ENCODE measurements at places on chromosomes 3 and 15.

- H3K4me1 ChIP-seq = no peaks in the 10 kb centered on the region
- DNase-seq = no peak
These were observed 72.6 kb downstream of the NAALADL2 start for GRCh38 chr3:174931473-174932353.

DNA sequence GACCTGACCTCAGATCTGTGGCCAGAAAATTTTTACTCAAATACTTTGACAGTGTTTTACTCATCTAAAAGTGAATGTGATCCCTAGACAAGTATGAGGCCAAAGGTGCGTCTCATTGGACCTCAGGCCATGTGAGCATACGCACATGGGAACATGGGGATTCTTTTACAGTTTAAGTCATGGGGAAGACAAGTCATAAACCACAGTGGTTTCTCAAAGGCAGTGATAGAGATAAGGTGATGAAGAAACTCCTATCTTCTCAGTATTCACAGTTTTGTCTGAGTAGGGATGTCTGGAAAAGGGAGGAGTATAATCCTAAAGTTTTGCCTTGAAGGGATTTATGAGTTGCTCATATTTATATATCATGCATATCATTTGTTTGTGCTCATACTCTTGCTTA lies 173.8 kb downstream of the FNDC3B start:
- DNase-seq = no peak
- peak overlapping the region; percentile 26 for H3K27ac ChIP-seq
- no peak overlapping the region for H3K4me3 ChIP-seq
- H3K27me3 ChIP-seq = no peaks in the 10 kb centered on the region
- H3K4me1 ChIP-seq = no peaks in the 10 kb centered on the region

DNA sequence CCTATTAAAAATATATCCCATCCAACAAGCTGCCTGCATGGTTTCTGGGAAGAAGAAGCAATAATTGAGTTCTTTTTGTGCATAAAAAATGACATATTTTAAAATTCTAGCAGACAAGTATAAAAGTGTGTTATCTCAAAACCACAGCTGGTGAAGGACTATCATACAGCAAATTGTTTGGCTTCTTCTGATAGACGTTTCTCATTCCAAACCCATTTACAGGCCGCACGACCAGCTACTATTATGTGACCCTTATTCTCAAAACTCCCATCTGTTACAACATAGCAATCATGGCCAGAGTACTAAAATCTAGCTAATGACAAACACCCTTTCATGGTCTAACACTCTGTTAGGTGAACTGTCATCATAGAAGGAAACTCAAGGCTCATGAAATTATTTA lies 21.7 kb downstream of the ETFA start:
- H3K4me1 ChIP-seq = no peaks in the 10 kb centered on the region
- no peak for DNase-seq
- H3K27ac ChIP-seq = no peak overlapping the region
- no peaks in the 10 kb centered on the region for H3K36me3 ChIP-seq

DNA sequence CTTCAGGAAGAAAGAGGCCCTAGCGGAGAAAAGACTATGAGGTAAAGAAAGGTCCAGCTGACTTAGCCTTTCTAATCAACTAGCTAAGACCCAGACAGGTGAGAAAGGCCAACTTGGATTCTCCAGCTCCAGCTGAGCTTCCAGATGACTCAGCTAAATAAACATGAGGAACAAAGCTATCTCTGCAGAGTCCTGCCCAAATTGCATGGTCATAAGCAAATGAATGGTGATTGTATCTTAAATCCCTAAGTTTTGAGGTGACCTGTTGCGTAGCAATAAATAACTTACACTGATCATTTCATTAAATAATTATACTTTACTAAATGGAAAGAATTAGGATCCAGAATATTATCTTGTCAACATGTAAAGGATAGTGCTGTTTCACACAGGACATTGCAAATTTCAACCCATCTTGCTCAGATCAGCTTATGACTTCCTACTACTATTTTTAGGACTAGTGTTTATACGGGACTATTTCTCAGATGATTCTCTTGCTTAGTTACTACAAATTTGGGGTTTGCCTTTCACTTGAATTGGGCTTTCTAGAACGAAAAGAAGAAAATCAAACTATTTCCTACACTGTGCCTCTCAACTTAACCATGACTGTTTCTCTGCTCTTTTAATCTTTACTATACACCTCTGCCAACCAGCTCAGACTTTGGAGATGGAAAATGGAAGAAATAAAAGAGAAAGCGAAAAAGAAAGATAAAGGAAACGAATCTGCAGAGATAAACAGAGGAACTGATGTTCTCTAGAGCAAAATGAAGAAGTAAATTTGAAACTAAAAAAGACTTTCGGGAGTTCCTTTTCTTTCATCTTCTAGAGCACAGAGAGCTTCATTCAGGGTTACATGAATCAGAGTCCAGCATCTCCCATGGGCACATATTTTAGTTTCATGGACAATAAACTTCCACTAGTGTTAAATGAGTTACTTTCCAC lies 6.6 kb upstream of the ADGRG7 start:
- H3K27ac ChIP-seq = no peak overlapping the region
- no peaks in the 10 kb centered on the region for H3K4me1 ChIP-seq

DNA sequence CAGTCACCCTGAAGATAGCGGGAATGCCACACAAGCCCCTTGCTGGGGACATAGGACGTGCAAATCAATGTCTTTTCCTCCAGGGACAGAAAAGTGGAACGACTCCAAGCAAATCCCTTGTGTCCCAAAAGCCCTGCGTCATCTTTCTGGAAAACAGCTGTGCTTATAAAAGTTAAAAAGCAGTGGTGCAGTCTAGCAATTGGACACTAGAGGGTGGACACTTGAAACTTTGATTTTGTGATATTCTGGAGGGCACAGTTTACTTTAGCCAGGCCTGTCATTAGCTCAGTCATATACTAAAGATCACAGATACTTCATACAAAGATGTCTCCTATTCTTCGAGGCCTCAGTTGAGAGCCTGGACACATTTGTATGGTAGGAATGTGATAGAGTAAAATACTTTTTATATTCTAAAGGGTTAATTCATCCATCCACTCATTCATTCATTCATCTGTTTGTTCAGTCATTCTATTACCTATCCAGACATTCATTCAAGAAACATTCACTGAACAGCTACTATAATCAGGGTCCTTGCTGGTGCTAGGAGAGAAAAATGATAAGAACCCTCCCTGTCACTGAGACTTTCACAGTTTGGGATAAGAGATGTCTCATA lies 63.8 kb upstream of the ANKRD34C start:
- no peaks in the 10 kb centered on the region for H3K36me3 ChIP-seq
- no peak overlapping the region for H3K27ac ChIP-seq
- no peak for DNase-seq

All from uterus (tissue), 4 donors.